ENCODE measurements at places on chromosomes 6 and 20.

GRCh38 chr20:16571333-16571732, 1.9 kb downstream of the KIF16B start:
- DNase-seq: no peak

DNA sequence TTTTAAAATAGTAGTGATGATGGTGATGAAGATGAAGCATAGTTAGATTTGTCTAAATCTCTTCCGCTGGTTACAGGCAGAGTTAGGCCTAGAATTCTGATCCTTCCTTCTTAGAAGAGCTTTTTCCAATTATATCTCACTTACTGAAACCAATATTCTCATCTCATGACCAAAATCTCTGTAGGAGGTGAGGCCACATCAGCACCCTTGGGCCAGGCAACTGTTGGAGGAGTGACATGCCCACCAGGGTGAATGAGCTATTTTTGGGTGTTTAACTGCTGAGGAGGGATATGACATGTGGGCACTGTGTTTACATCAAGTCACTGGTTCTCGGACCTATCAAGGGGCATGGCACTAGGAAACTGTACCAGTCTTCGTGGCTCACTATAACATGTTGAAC, 102.2 kb upstream of the SLC24A3 start:
- no peak for DNase-seq

- no peak for DNase-seq
Observed at GRCh38 chr6:148893481-148893880, 146.7 kb downstream of the UST start.

- DNase-seq: no peak
Observed at GRCh38 chr20:2421247-2421646, 40.5 kb downstream of the TGM6 start.

- no peak for DNase-seq
Observed at GRCh38 chr6:15327271-15327670, 81.4 kb downstream of the JARID2 start.

DNA sequence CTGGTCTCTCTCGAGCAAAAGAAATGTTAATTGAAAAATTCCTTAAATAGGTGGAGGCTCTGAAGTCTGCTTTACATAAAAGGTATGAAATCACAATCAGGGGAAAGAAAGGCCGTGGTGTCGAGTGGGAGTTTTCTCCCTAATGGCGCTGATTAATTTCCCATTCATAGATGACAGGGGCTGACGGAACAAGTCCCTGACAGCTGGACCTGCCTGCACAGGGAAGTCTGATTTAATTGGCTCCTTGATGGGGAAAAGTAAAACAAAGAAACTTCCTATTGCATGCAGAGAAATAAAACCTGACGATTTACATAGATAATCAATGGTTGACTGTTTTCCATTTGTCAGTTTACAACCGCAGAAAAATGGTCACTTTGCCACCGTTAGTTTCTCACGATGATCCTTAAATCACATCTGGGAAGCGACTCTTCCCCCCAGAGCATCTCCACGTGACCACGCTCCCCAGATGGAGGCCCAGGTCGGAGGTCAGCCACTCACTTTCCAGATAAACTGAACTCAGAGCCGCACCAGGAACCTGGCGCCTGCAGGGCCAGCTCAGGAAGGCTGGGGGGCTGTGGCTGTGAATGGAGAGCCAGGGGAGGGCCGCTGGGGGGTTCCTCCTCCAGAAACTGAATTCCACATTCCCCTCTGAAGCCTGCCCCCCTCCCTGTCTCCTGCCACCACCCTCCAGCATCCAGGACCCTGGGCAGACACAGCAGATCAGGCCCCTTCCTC, 55.3 kb downstream of the DLL1 start:
- DNase-seq: no peak
